ENCODE measurements at places on chromosomes 2 and 18.

DNA sequence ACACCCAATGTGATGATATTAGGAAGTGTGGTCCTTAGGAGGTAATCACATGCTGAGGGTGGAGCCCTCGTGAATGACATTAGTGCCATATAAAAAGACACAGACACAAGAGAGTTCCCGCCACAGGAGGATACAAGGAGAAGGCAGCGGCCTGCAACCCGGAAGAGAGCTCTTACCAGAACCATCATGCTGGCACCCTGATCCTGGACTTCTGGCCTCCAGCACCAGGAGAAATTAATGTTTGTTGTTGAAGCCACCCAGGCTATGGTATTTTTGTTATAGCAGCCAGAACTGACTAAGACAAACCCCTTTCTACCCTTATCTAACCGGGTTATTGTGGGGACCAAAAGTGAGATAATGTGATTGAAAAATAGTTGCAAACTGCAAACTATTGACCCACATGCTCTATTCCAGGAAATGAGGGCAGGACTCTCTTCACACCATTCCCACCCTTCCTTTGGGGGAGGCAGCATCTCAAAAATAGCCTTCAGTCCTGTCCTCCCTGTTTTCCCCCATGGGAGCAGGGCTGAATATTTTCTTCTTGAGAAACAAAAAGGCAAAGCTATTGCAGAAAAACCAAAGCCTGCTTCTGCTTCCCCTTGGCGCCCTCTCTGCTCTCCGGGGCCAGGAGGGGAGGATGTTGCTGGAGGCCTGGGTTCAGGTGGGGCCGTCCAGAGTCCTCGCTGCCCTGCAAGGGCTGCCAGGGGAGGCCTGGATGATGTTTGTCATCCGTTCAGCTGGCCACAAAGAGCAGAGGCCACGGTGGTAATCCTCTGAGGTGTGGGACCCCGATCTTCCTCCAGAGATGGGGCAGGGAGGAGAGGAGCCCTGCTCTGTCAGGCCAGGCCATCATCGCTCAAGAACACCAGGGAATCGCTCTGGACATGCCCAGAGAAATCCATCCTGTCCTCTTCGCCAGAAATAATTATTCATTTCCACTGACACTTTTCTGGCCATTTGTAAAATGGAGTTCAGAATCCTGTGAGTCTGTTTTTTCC, 73.8 kb upstream of the HAAO start:
- DNase-seq, result no peak

GRCh38 chr2:238501311-238501710, 74.6 kb downstream of the ASB1 start:
- DNase-seq, result no peak

GRCh38 chr2:178730049-178730448, 77.2 kb downstream of the TTN start:
- no peak for DNase-seq

DNA sequence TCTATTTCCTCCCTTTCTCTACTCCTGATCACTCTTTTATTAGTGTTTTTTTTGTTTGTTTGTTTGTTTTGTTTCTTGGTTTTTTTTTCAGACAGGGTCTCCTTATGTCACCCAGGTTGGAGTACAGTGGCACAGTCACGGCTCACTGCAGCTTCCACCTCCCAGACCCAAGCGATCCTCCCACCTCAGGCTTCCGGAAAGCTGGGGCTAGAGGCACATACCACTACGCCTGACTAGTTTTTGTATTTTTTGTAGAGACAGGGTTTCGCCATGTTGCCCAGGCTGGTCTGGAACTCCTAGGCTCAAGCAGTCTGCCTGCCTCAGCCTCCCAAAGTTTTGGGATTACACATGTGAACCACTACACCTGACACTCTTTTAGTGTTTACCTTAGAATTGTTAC, 122.3 kb downstream of the ATL2 start:
- DNase-seq, result no peak

DNA sequence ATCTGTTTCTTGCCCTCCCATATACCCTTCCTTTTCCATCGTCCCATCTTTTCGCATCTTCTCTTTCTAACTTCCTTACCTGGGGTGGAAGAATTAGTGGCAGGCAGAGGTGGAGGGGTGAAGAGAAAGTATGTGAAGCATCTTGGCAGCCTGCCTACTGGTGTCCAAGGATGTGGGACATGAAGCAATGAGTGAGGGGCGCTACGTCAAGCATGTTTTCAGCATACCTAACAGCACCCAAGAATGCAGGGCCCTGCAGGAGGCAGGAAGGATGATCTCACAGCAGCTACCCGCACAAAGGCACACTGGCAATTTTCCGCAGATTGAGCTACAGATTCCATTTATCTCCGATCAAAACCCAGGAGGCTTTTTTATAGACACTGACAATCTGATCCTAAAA, 42.2 kb downstream of the METTL4 start:
- DNase-seq, result no peak

DNA sequence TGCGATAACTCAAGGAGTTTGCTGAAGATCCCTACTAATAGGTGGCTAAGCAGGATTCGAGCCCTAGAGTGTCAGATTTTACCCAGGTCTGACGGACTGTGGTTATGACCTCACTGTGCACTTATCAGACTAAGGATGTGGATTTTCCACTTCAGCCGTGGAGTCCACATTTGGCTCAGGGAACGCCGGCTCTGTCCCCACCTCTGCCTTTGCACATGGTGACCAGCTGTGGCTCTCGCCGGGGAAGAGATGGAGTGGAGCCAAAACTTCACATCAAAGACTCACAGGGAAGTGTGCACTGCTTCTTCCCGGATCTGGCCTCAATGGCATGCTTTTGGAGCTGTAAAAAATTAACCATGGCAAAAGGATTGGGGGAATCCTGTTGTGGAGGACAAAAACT, 249.3 kb upstream of the APCDD1 start:
- no peak for DNase-seq

DNA sequence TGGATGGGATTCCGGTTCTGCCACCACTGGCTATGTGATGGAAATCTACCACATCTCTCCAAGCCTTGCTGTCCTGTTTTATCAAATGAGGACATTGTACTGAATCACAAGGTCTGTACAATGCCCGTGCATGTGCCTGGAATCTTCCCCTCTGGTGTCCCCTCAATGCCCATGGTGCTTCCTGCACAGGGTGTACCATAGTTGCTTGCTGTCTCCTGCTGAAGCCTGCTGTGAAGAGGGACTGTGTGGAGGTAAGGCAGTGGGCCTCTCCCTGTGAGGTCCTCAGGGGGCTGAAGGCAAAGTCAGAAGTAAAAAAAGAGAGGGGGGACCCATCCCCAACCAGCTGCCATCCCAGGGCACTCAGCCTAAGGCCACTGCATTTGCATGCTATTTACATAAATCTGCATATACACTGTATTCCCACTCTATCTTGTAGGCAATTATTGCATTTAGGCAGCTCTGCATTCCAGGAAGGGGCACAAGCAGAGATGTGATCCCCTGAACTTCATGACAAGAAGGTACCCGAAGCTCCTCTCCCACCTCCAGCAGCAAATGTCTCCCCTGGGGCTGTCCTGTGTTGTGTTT, 9.1 kb upstream of the STEAP3 start:
- no peak for DNase-seq

GRCh38 chr2:120741571-120742561, 6.2 kb downstream of the GLI2 start:
- DNase-seq, result no peak

- no peak for DNase-seq
Observed at GRCh38 chr2:19176977-19177376, 181.4 kb downstream of the OSR1 start.

DNA sequence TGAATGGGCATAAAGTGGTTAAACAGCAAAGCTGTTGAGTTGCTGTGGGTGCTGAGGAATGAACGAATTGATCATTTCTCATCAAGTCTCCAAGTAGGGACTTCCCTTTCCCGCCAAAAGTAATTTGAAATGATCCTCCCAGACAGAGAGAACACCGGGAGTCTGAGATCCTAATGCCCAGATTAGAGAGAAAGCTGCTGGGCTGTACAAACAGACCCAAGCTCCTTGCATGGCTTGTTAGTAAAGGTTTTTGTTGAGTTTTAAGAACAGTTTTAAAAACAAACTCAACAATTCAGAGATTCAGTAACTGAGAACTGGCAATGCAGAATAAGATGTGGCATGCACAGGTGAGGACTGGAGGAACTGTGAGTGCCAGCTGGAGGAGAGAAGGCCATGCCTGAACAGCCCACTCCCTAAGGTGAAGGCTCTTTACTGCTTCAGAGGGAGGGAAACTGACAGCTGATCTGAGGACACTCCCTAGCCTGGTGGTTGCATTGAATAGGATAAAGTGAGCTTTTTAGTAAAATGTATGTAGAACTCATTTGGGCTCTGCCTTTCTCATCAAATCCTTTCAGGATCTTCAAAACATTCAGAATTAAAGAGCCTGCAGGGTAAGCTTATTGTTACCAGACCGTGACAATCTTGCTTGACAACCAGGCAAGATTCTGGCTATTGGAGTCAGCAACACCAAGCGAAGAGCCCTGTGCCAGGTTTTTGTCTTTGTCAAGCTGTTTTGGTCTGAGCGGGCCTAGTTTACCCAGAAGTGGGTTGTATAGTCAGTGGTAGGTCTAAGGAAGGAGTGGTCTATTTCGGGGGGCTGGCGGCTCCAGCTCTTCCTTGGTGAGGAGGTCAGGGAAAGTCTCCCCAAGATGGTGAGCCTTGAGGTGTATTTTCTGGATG, 63.2 kb upstream of the IGFBP5 start:
- no peak for DNase-seq

DNA sequence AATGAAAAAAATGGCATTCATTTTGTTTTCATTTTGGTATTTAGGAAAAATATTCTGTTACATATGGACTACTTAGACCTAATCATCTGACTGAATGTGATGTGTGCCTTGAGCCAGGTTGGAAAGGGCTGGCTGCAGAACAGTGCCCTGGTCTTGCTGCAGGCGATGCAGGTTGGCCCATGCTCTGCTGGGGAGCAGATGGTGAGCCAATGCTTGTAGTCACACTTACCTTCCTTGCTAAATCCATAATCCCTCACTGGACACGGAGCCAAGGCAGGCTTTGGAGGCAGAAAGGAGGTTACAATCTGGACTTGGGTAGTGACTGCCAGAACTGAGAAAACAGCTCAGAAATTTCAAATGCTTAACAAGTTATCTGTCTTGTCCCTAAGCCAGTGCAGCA, 228.7 kb downstream of the ARHGAP15 start:
- no peak for DNase-seq

DNA sequence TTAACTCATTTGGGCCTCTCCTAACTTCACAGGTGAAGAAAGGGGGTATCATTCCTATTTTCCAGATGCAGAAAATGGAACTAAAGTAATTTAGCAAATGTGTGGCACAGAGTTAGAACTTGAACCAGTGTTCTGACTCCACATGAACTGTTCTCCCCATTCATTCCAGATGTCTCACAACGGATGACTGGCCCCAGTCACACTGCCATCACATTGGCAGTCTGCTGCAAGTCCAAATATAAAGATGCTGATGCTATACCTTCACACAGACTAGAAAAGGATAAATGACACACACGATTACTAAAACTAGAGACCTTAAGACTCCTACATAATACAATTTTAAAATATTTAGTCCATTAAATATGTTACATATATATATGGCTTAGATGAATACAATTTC, 195.7 kb downstream of the NBAS start:
- no peak for DNase-seq

GRCh38 chr18:49517483-49517882, 30.4 kb upstream of the C18orf32 start:
- no peak for DNase-seq

DNA sequence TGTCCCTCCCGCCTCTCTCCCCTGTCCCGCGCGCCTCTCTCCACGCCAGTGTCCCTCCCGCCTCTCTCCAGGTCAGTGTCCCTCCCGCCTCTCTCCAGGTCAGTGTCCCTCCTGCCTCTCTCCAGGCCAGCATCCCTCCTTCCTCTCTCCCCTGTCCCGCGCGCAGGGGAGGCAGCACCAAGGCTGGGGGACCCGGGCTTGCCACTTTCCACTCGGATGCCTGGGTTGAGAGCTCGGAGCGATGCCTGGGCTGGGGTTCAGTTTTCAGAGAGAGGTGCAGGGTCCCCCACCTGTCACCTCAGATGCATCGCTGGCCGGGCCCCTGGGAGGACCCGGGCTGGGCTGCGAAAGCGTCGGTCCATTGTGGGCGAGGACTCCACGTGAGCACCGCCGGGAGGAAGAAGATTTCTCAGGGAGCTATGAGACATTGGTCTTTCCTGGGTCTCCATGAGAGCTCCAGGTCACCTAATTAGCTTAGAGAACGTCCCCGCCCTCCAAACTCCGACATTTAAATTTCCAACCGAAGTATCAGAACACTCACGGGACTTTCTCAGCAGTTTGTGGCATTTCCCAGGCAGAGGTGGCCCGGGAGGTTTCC, 2.1 kb downstream of the FBLN7 start:
- DNase-seq, result no peak

GRCh38 chr18:58009166-58009565, 34.9 kb upstream of the NEDD4L start:
- no peak for DNase-seq

DNA sequence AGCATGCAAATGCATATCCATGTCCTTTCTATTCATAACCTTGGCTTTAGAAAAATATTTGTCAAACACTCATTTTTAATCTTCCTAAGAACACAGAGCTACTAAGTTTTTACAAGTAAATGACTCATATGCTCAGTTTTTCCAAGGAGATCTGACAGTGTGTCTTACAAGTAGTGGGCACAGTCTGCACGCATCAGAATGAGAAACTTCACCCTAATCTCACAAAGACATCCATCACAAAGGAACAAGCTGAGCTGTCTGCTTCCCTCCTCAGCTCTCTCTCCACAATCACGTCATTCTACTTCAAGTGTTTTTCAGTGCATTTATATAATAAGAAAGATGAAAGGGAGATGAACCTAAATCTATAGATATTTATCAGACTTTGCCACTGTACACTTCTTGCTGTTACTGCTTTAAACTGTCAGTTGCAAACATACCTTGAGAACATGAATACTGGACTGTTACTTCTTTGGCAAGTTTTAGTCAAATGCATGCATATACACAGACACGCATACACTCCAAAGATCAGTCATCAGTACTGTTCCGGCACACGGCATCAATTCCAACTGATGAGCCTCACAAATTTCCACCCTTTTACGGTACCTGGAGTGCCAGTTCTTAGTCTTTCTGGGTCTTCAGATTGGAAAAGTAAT, 75.7 kb downstream of the RBMS1 start:
- DNase-seq, result no peak

GRCh38 chr2:132974467-132975095, 304.6 kb upstream of the LYPD1 start:
- DNase-seq, result no peak

- no peak for DNase-seq
Observed at GRCh38 chr2:157258520-157259326, 1.2 kb downstream of the GALNT5 start.

DNA sequence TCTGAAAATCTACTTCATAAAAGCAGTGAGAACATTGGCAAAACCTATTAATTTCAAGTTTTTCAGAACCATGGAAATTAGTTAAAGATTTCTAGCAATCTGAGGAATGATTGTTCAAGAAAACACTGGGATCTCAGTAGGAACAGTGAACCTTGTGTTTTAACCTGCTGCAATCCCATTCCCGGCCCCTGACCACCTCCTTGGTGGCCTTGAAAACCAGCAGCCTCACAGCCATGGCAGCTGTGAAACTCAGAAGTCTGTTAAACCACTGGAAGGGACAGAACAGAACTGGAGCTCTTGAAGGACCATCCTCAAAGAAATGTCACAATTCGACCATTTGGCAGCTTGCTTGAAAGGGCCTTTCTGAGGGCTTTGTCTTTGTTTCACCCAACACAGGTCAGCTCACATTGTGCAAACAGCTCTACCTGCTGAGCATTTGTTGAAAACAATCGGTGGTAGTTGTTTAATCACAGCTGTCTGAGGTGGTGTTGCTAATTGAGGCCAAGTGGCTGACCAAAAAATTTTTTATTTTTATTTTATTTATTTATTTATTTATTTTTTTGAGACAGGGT, 25.8 kb downstream of the NEDD4L start:
- no peak for DNase-seq

Measured in suppressor macrophage (primary cell).